ENCODE measurements at places on chromosomes 11 and 22.

GRCh38 chr11:65662247-65662798 is 393 bp downstream of the RELA start:
- DNase-seq = no peak

DNA sequence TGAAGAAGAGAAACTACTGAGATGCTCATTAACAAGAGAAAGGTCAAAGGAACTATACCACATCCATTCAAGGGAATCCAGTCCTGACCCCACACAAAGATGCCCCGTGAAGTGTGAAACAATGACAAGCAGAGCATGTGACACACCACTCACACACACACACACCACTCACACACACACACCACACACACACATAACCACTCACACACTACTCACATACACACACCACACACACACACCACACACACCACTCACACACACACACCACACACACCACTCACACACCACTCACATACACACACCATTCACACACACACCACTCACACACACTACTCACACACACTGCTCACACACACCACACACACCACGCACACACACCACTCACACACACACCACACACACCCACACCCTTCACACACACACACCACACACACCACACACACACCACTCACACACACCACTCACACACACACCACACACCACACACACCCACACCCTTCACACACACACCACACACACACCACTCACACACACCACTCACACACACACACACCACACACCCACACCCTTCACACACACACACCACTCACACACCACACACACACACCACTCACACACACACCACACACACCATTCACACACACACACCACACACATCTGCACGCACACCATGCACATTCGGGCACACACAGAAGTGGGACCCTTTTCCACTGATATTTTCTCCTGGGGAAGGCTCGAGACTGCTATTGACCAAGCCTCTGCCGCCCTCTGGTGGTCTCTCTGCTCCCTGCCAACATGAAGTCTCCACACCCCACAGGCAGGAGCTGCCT is 32.0 kb upstream of the COMT start:
- DNase-seq = peak; percentile 38

GRCh38 chr22:35032571-35032970 is 33.4 kb upstream of the ISX start:
- no peak for DNase-seq

GRCh38 chr11:9574622-9575259 is 1.3 kb downstream of the WEE1 start:
- no peak for DNase-seq

DNA sequence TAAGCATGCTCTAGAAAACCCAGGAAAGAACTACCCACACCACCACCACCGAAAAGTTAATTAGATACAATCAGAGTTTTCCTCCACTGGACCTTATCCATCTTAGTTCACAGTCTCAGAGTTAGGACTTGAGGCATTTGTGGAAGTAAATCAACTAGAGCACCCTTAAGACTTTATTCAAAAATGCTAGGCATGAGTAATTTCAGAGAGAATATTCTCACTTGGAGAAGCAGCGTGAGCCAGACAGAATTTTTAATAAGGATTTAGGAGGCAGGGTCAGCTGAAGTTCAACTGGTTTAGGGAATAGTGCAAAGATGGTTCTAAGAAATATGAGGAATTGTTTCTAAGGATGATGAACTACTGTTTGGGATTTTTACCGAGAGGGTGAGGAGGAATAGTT is 1.2 kb upstream of the OLFML1 start:
- no peak for DNase-seq

DNA sequence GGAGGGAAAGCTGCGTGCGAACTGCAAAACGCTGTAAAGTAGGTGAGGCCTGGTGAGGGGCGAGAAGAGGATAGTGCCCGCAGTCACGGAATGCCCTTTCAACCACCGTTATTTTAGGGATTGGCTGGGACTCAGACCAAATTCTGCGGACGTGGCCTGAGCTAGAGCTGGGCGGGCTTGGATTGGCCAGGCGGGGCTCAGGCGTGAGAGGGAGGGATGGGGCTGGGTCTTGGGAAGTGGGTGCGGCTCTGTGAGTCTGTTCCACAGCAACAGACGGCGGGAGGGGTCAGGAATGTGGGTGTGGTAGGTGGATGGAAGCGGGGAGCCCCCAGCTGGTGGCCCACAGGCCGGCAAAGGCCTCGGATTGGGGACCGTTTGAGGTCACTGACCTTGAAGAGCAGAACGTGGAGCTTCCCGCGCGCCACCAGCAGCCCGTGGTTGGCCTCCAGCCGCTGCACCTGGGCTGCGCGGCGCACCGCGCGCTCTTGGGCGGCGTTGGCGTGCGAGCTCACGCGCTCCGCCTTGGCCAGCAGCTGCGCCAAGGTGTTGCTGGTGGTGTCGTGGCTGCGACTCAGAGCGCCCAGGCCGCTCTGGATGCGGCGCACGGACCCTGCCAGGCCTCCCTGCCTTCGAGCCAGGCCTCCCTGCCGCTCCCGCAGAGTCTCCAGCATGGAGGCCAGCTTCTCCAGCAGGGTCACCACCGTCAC is 444 bp downstream of the CAVIN3 start:
- peak; percentile 51 for DNase-seq

GRCh38 chr11:3003396-3004231 is 11.5 kb upstream of the NAP1L4 start:
- no peak for DNase-seq

- no peak for DNase-seq
Observed at GRCh38 chr11:46293641-46294103, 16.2 kb downstream of the CREB3L1 start.

DNA sequence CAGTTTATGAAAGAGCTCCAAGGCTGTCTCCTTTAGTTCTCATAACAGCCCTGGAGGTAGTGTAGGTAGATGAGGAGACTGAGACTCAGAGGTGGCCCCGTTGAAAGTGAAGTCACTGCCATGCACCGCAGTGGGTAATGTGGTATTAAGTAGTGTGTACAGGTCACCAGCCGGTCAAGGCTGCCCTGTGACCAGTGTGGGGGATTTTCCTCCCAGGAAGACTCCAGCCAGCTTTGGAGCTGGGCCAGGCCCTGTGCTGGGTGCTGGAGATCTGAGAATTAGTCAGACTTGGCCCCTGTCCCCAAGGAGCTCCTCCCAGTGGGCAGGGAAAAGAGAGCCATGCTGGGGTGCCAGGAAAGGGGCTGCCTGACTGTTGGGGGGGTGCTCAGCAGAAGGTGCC is 5.3 kb downstream of the OMP start:
- DNase-seq = no peak

GRCh38 chr11:103453126-103453525 is 343.9 kb downstream of the DYNC2H1 start:
- DNase-seq = no peak

DNA sequence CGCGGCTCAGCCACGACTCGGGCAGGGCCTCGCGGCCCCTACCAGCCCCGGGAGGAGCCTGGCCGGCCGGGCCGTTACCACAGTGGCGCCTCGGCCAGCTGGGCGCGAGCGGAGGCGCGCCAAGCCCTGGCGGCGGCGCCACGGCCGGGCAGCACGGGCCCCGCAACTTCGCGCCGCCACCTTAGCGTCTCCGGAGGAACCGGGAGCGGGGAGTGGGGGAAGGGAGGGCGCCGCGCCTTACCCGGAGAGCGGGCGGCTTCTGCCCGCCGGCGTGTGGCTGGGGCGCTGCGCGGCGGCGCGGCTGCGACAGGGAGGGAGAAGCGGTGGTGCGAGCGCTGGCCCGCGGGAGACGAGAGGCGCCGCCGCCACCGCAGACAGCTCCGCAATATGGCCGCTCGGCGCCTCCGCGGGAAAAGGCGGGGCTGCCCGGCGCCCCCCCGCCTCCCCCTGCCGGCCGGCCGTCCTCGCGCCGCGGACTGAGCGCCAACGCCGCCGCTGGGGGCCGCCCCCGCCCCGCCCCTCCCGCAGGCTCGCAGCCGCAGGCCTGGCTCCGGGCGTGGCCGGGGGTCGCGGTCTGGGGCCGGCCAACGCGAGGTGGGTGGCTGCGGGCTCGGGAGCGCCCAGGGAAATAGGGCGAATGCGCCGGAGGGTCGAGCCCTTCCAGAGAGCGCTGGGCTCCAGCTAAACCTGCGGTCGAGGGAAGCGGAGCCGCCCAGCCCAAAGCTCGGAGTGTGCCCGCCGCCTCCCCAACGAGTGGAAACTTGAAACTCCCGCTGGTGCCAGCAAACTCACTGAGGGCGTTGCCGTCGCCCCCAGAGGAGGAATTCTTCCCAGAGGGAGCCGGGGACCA is at the start of gene RDX:
Gene RDX (minus strand): TSS at position 389 of the 850 bp plus-strand sequence. CDS start 16,922 bp downstream, outside the sequence.
- DNase-seq = peak; percentile 63

DNA sequence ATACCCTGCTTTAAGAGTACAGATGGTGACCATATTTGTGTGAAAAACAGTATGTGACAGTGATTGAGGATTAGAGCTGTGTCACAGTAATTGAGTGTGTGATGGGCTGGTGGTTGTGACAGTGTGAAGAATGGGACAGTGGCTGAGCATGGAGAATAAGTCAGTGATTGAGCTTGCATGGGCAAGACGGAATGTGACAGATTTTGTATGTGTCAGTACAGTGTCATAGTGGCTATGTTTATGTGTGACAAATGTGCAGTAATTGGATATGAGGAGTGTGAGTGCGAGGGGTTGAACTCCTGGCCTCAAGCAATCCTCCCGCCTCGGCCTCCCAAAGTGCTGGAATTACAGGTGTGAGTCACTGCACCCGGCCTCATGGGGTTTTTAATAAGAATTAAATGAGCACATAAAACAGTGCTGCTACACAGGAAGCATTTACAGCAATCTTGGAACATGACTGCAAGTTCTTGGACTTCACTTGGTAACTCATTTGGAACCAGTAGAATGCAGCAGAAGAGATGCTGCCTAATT is 583 bp upstream of the RRAS2 start:
- no peak for DNase-seq

DNA sequence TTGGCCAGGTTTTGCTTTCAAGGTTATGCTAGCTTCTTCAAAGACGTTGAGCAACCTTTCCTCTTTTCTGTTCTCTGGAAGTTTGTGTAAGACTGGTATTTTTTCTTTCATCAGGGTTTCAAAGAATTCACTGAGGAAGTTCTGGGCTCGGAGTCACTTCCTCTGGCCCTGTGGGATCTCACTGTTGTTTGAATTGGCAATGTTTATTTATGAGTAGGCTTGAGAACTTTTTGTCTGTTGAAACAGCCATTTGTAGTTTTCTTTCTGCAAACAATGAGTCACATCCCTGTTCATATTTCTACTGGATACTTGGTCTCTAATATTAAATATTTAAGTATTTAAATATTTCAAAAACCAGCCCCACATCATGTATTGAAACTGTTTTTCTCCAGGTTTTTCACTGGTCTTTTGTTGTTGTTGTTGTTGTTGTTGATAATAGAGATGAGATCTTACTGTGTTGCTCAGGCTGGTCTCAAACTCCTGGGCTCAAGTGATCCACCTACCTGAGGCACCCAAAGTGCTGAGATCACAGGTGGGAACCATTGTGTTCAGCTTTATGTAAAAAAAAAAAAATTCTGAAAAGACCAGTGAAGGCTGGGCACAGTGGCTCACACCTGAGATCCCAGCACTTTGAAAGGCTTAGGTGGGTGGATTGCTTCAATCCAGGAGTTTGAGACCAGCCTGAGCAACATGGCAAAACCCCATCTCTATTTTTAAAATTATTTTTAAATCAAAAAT is 26.9 kb downstream of the SUSD2 start:
- DNase-seq = no peak

- no peak for DNase-seq
Observed at GRCh38 chr11:118627566-118627965, 20.2 kb downstream of the PHLDB1 start.

DNA sequence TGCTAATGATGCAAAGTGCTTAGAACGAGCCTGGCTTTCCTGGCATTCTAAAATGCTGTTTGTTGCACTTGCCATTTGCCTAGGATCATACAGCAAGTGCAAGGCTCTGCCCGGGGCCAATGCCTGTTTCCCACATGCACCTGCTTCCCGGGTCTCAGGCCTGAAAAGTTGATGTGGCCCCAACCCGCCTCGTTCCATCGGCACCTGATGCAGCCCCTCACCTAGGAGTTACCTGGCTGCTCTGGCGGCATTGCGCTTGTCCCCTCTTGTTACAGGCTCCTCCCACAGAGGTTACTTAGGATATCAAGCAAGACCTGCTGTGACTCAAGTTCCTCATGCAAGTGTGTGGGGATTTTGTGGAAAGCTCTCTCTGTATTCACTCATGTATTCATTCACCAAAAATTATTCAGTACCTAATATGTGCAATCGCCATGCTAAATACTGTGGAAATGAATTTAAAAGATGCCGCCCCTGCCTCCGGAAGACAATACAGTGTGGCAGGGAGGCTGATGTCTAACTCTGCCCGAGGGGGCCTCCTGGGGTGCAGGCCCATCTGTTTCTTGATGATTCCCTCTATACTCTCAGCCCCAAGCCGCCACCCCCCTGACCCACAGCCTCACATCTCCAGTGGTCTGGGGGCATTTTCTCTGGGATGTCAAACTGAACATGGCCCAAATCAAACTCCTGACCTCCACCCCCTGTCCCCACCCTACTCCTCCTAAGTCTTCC is 184.5 kb downstream of the EFCAB6 start:
- DNase-seq = no peak

DNA sequence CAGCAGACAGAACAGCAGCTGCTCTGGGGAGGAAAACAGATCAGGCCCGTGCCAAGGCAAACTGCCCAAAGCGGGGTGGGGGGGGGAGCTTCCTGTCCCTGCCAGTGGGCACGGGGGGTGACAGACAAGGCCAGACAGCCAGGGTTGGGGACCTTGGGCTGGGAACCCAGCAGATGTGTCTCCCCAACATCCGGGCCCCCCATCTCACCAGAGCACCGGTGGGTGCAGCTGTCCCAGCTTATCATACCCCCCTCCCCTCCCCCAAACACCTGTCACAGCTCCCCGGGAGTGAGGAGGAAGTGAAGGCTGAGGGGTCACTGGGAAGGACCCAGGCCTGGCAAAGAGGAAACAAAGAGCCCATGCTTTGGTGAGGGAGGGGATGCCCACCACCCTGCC is 1.3 kb downstream of the PPP1R14B start:
- no peak for DNase-seq

GRCh38 chr11:774873-775592 is 2.3 kb downstream of the GATD1 start:
- DNase-seq = no peak

GRCh38 chr22:44703255-44703870 is 1.4 kb downstream of the PRR5 start:
- DNase-seq = no peak

Data from NT2/D1 (cell line).